ENCODE measurements at places on chromosomes 4 and X.

- DNase-seq: no peak
Observed at GRCh38 chr4:110475881-110476818, at the start of gene ENPEP. TSS of gene ENPEP (plus strand) at chr4:110476155. CDS start at chr4:110476415, 260 bp downstream.

GRCh38 chr4:8739317-8739716 lies 132.3 kb downstream of the HMX1 start:
- DNase-seq: no peak

- no peak for DNase-seq
Observed at GRCh38 chr4:40506066-40506465, 123.6 kb downstream of the RBM47 start.

DNA sequence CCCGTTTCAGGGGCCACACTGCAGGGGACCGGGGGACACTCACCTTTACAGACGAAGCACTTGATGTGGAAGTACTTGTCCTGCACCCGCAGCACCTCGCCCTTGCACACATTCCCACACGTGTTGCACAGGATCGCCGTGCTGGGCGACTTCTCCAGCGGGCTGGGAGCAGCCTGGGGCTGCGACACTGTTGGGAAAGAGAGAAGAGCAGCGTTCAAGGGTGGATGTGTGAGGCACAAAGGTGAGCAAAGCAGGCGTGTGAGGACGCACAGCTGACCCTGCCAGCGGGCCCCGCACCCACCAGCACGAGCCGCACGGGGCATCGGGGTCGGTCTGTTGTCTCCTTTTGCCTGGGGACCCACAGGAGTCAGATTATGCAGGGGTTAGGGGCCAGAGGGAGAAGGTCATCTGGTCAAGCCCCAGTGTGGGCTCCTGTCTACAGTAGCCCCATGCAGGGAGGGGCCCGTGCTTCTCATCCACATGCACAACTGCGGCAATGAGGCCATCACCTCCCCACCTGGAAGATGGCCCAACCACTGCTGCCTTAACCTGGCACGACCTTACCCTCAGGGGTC lies 52.1 kb downstream of the ABLIM2 start:
- DNase-seq: no peak

- DNase-seq: no peak
Observed at GRCh38 chr4:156948738-156949137, 22.9 kb downstream of the PDGFC start.

- DNase-seq: no peak
Observed at GRCh38 chr4:24816797-24817196, 21.4 kb downstream of the SOD3 start.

GRCh38 chrX:46811121-46811520 lies 25.7 kb upstream of the RP2 start:
- DNase-seq: no peak

DNA sequence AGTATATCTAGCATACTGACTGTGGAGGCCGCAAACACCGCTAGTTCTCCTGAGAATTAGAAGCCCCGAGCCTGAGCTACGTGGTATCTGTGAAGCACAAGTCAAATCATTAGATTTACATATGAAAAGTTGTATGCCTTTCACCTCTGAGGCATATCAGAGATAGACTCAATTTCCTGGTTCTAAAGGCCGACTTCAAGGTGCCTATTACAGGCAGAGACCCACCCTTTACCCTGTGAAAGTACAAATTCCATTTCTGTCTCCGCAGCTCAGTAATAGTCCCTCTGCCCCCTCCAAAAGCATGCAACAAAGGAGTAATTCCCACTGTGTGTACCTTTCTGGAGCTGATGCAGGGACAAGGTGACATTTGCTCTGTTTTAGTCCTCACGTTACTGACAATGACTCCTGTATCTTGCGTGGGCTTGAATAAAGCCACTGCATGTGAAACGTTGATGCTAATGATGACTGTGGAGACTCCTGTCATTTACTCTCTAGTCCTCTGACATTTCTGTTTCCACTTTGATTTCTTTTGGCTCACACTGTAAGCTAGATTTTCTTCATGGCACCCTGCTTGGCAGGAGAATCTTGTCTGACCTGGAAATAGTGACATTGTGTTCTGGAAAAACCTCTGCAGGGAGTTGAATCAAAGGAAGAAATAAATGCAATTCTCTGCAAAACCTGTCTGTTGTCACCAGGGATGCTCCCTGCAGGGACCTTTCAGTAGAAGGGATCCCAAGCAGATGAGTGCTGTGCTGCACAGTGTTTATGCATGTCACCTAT lies 273.2 kb upstream of the EMCN start:
- DNase-seq: no peak

GRCh38 chr4:100022792-100023222 lies 72.7 kb upstream of the H2AZ1 start:
- no peak for DNase-seq

DNA sequence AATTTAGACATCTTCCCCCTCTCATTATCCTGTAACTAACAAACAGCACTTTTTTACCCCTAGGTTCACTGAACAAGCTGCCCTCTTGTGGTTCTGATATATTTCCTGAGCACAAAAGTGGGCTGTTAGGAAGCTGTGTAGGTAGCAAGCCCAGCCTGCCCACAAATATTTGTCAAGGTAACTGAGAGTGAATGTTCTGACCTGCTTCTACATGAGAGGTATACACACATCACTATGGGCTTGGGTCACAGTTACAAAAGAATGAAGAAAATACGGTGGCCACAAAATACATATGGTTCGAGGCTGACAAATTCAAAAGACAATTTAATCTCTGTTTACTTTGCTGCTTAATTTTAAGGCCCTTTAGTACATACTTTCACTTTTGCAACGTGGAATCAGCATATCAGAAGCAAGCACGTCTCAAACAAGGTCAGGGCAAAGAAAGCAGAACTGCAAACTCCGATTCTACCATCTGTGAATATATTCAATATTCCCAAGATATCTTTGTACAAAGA lies 78.7 kb downstream of the RBM47 start:
- DNase-seq: no peak

GRCh38 chrX:98379134-98379533 lies 1495.4 kb downstream of the RPA4 start:
- DNase-seq: no peak

GRCh38 chrX:44903830-44904530 lies 31.0 kb downstream of the KDM6A start:
- DNase-seq: no peak

DNA sequence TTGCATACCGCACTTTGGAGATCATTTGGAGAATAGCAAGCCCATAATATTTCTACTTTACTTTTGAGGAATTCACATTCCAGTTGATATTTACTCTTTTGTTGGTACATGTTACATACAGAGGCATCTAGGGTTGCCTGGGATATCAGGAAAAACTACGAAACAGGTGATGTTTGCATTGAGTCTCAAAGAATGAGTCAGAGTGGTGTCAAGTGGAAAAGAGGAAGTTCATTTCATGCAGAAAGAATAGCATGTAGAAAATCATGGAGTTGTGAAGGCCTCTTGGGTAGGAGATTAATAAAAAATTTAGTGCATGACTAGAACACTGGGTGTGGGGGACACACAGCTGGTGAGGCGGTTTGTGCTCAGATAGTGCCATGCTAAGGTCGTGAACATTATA lies 33.5 kb upstream of the ELOVL6 start:
- DNase-seq: no peak
